Left hindlimb (tissue), 1 donor: ENCODE measurements at places on chromosomes 16 and 17.

- peak; percentile 56 for DNase-seq
Measured at GRCh38 chr17:16419929-16420271, 4.5 kb downstream of the TRPV2 start.

GRCh38 chr17:65532101-65532890 is 29.2 kb downstream of the AXIN2 start:
- DNase-seq, result no peak

DNA sequence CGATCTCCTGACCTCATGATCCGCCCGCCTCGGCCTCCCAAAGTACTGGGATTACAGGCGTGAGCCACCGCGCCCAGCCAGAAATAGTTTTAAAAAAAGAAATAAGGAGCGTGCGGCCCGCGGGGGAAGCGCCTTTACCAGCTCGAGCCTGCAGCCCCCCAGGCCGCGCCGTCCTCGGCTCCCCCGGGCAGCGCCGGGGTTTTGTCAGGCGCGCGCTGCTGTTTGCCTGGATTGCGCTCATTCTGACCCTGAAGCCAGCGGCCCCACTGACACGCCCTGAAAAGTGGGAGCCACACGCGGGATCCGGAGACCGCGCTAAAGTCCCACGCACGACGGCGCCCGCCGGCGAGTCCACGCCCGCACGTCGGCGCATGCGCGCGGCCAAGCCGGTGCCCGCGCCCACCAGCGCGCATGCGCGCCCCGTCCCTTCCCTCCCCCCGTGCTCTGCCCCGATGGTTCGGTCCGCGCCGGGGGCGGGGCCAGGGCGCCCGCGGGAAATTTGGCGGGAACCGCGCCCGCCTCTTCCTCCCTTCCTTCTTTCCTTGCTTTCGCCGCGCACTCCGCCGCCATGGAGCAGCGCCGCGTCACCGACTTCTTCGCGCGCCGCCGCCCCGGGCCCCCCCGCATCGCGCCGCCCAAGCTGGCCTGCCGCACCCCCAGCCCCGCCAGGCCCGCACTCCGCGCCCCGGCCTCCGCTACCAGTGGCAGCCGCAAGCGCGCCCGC is at the start of gene CDT1:
Gene CDT1, plus strand, starts transcription at position 526 of the 724 bp plus-strand sequence. Its CDS starts 43 bp downstream, at position 569.
- DNase-seq, result peak; percentile 88

- peak; percentile 74 for DNase-seq
Measured at GRCh38 chr16:54282202-54282927, 4.2 kb downstream of the IRX3 start.

- no peak for DNase-seq
Measured at GRCh38 chr16:57627184-57627871, 1.1 kb upstream of the ADGRG1 start.

- no peak for DNase-seq
Measured at GRCh38 chr17:43529947-43530287, 16.2 kb downstream of the ETV4 start.

DNA sequence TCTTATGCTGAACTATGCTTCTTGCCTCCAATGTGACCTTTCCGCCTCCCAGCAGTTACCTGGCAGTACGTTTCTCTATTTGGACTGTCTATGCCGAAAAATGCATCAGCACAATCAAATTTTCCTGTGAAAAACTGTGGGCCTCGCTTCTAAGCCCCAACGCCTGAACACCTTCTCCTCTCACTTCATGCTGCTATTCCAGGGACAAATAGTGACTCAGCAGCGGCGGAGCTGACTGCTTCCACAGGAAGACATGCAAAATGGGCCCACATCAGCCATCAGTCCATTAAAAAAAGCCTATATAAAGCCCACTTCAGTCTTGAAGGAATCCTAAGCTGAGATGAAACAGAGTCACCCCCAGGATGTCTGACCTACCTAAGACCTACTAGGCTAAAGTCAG is 10.5 kb upstream of the PIP4K2B start:
- no peak for DNase-seq

GRCh38 chr17:1529863-1530262 is 13.5 kb upstream of the INPP5K start:
- no peak for DNase-seq

- DNase-seq, result no peak
Measured at GRCh38 chr17:44331249-44331760, 6.7 kb upstream of the SLC25A39 start.

GRCh38 chr17:45440161-45440778 is 7.6 kb upstream of the ARHGAP27 start:
- DNase-seq, result no peak

DNA sequence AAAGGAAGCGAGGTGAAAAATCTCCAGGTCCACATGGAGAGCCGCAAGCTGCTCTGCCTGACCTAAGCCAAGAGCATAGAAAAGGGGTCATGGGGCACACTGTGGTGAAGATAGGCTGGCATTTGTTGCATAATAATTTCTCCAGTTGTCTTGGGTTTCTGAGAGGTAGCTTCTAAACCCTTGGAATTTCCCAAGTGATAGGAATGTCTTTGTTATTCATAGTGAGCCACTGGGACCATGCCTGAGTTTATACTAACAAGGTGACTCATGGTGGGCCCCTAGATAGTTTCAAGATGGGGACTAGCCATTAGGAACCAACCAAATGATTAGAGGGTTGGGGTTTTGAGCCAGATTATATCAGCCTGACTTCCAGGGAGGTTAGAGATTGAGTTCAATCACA is 25.6 kb downstream of the SOST start:
- DNase-seq, result no peak

- DNase-seq, result no peak
Measured at GRCh38 chr17:54967621-54968261, 713 bp downstream of the COX11 start.

- DNase-seq, result no peak
Measured at GRCh38 chr17:8910969-8911604, 43.6 kb upstream of the PIK3R6 start.

GRCh38 chr17:72467841-72468653 is 347.2 kb downstream of the SOX9 start:
- peak; percentile 73 for DNase-seq

DNA sequence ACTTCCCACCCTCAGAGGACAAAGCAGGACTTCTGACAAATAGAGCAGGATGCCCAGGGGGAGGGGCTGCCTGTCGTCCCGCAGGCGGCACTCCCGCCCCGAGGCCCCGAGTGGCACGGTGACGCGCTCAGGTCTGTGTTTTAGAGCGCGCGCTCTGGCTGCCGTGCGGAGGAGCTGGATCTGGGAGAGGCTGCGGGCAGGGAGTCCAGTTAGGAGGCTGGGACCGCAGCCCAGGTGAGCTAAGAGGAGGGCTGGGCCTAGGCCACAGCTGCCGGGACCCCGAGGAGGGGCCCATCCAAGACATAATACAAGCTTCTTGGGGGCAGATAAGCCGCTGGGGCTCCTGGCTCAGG is 6.4 kb downstream of the DOC2A start:
- DNase-seq, result no peak

- no peak for DNase-seq
Measured at GRCh38 chr17:5399767-5400166, 19.7 kb downstream of the NUP88 start.

- DNase-seq, result no peak
Measured at GRCh38 chr16:81067166-81067565, 9.9 kb downstream of the C16orf46 start.

GRCh38 chr16:27302126-27302525 is 11.6 kb upstream of the IL4R start:
- no peak for DNase-seq

DNA sequence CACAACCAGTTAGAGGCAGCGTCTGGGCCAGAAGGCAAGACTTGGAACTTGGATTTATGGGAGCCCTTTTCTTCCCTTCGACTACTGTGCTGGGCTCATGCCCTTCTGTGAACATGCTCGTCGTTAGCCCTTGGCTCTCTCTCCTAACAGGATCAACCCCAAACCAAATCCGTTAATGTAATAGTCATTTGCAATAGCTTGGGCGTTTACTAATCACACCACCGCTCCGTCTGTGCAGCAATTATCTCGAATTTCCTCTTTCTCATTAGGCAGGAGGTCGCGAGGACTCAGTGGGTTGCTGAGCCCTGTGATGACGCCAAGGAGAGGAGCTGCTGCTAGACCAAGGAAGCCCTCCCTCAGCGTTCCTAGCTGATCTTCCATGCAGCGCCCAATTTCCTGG is 114.7 kb downstream of the ENGASE start:
- no peak for DNase-seq

- DNase-seq, result no peak
Measured at GRCh38 chr17:2598166-2598565, 4.7 kb downstream of the PAFAH1B1 start.

DNA sequence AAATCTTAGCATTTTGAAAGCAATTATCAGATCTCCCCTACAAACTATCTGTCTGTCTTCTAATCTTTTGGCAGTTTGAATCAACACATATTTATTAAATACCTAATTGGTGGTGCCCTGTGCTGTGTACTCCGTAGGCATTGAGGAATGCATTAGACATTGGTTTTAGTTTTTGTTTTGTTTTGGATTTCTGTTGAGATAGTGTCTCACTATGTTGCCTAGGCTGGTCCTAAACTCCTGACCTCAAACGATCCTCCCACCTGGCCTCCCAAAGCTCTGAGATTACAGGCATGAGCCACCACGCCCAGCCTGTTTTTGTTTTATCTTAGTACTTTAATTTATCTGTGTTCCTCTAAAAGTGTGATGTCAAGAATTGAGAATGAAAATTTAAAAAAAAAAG is 124.8 kb upstream of the RBL2 start:
- no peak for DNase-seq

DNA sequence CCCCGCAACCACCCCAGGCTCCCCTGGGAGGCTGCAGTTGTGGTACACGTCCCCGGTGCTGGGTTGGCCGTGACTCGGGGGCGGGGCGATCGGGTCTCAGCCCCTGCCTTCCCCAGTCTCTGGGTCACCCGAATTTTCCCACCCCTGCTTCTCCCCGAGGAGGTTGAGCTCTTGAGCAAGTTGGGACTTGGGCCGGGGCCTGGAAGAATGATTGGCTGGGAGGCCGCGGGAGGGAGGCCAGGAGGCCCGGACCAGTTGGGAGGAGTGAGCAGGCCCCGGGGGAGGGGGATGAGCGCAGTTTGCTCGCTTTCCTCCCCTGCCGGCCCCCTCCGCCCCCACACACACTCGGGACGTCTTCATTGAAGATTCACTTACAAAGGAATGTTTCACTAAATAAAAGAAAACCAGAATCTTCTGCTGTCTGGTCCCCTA is 4.5 kb upstream of the HEXIM1 start:
- DNase-seq, result peak; percentile 90

DNA sequence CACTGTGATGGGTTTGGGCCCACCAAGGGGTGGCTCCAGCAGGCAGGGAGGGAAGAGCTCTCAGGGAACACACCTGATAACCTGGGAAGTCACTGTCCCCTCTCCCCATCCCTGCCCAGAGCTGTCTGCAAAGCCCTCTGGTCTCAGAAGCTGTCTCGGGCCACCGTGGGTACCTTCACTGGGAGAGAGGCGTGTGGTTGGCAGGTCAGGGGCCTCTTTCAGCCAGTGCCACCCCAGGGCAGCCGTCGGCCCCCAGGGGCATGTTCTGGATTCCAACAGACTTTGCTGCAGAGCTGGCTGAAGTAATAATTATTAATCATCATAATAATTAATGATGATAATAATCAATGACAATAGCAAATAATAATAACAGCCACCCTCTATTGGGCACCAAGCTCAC is 21.1 kb downstream of the MGAT5B start:
- no peak for DNase-seq

DNA sequence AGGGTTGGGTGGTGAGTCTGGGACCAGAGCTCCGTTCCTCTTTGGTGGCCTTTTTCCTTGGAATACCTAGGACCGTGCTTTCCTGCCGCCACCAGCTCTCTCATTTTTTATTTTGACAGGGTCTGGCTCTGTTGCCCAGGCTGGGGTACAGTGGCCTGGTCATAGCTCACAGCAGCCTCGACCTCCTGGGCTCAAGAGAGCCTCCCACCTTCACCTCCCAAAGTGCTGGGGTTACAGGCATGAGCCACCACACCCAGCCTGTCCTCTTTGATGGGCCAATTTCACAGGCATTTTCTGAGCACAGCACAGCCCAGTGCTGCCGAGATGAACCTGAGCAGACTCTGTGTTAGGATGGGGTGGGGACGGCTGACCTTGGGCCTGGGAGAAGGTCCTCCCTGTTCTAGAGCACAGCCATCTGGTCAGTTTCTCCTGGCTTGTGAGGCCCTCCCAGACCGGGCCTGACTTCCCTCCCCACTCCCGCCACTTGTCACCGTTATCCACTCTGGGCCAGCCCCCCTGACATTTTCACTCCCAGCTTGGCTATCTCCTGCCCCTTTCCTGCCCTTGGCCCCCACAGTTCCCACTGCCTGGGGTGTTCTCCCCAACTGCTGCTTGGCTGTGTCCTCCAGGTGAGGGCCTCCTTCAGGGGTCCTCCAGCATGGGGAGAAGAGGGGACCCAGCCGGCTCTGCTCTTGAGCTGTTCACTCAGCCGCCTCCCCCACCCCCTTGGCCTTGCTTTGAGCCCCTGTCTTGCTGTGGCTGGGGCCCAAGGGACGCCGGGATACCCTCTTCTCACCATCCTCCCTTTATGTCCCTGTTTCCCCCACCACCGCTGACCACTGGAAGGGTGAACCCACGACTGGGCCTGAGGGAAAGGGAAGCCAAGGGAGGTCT is 5.0 kb downstream of the ADCY7 start:
- no peak for DNase-seq

GRCh38 chr17:82439829-82440365 is 10.7 kb downstream of the CYBC1 start:
- no peak for DNase-seq

DNA sequence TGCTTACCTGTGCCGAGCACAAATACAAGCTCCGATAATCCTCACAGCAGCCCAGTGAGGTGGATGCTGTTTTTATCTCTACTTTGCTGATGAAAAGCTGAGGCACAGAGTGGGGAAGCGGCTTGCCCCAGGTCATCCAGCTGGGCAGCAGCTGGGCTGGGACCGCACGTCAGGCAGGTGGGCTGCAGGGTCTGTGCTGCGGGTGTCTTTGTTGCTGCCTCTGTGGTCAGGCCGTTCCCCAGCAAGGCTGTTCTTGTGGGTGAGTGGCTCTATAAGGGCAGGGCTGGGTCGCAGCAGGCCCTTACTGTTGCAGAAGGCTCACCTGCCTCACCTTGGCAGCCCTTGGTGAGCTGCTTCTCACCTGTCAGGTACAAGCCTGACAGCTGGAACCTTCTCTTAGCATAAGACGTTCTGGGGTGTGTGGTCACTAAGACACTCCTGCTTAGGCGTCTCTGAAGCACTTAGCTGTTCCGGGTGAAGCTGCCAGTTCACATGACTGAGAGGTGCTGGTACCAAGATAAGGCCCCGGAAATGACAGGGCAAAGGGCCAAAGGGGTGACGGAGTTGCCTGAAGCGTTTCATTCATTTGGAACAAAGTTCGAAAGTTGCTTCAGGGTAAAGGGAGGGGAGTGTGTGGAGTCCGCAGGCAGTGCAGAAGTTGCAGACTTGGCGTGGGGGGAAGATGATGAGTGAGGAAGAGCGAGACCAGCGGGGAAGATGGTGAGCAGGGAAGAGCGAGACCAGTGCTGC is 17.4 kb downstream of the IRF8 start:
- no peak for DNase-seq

GRCh38 chr16:23306199-23307100 is 4.3 kb downstream of the SCNN1B start:
- no peak for DNase-seq

- DNase-seq, result no peak
Measured at GRCh38 chr17:65156185-65156834, 19.1 kb downstream of the RGS9 start.

DNA sequence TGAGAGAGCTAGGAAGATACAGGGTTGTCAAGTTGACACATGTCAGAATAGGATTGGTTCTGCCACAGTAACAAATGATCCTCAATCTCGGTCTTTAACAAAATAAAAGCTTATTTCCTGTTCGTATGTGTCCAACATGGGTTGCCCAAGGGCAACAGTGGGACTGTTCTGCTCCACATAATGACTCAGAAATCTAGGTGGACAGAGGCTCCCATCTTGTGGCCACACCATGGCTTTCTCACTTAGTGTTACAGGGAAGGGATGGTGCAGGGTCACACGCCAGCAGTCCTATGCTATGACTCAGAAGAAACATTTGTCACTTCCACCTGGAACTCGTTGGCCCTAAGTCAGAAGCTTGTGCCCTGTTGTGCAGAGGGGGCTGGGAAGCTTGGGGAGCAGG is 364.9 kb downstream of the SNX29 start:
- DNase-seq, result no peak
